ENCODE measurements at places on chromosomes 12 and 14.

DNA sequence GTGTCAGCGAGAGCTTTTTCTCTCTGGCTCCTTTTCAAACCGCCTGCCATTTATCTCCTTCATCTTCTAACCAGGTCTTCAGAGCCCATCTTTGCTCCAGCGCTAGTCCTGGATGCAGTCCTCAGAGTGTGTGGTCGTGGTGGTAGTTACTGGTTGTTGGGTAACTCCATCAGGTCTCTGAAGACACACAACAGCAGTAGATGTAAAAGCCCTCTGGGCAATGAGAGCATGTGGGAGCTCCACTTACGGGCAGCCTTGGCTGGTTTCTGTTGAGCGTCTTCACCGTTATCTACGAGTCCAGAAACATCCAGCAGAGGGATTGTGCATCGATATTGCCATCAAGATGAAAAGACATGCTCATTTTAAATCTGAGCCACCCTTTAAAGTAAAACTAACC lies 61.2 kb downstream of the FBXL14 start:
- DNase-seq, result no peak

GRCh38 chr14:41167040-41167439 lies 439.6 kb upstream of the LRFN5 start:
- peak; percentile 55 for DNase-seq

DNA sequence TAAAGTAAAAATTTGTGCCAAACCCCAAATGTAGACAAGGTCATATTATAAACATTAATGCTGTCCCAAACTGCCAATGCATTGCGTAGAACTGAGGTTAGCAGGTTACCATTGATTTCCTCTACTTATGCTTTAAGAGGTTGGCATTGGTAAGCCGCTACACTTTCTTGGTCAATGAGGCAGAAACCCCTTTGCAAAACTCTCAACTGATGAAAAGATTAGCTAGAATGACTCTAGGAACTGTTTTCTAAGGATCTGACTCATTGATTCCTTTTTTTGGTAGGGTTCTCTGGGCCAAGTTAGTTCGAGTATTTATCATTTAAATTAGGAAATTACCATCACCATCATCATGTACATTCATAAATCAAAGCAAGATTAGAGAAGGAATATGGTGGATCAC lies 44.6 kb downstream of the HMGA2 start:
- DNase-seq, result no peak

GRCh38 chr12:56998981-56999380 lies 7.4 kb downstream of the ZBTB39 start:
- DNase-seq, result no peak

GRCh38 chr12:92942905-92943304 lies 13.8 kb upstream of the EEA1 start:
- DNase-seq, result no peak

Measured in NCI-H2081 (cell line).